IMR-90 (cell line): ENCODE measurements at places on chromosomes 1 and 21. TPM values are rescaled to one million over a fixed set of nuclear protein-coding genes. Genes with fewer than 3 reads are reported as not detected.

PTGFR gene
- 1.1 and 1.7 TPM in 2 replicates for polyA plus RNA-seq

GNPAT gene
- 12.3 and 17.2 TPM in 2 replicates for polyA plus RNA-seq

CLCNKA gene
- polyA plus RNA-seq = 0.05 TPM in 1 of 2 replicates, not detected in the other

NR0B2 gene
- polyA plus RNA-seq = not detected in 2 replicates

USP33 gene
- polyA plus RNA-seq = 25.5 and 33.7 TPM in 2 replicates

HMCN1 gene
- 4.6 and 6.1 TPM in 2 replicates for polyA plus RNA-seq

GPR157 gene
- polyA plus RNA-seq = 1.7 and 1.8 TPM in 2 replicates

CLDN17 gene
- polyA plus RNA-seq = not detected in 2 replicates

FCRL1 gene
- polyA plus RNA-seq = not detected in 2 replicates

S100A8 gene
- not detected in 2 replicates for polyA plus RNA-seq

GPR25 gene
- not detected in 2 replicates for polyA plus RNA-seq
